ENCODE measurements at places on chromosomes 5 and 9. TPM values are rescaled to one million over a fixed set of nuclear protein-coding genes. Genes with fewer than 3 reads are reported as not detected.

GRCh38 chr9:94780516-94780950, 54.0 kb downstream of the AOPEP start:
- no peaks in the 10 kb centered on the region for H3K4me1 ChIP-seq
- H3K27me3 ChIP-seq, result no peaks in the 10 kb centered on the region
- no peak overlapping the region for H3K4me3 ChIP-seq
- no peak overlapping the region for H3K27ac ChIP-seq

Gene PCDHGB3
- 0.18 TPM for total RNA-seq

GRCh38 chr5:170736966-170737365, 46.6 kb upstream of the GABRP start:
- H3K27me3 ChIP-seq, result no peaks in the 10 kb centered on the region
- no peak overlapping the region for H3K4me3 ChIP-seq
- H3K4me1 ChIP-seq, result no peaks in the 10 kb centered on the region
- no peak overlapping the region for H3K27ac ChIP-seq
- no peak for DNase-seq
- no peaks in the 10 kb centered on the region for H3K36me3 ChIP-seq

GRCh38 chr5:123448017-123448617, 24.9 kb upstream of the CEP120 start:
- H3K36me3 ChIP-seq, result no peaks in the 10 kb centered on the region
- no peaks in the 10 kb centered on the region for H3K27me3 ChIP-seq
- no peak overlapping the region for H3K4me3 ChIP-seq
- H3K27ac ChIP-seq, result no peak overlapping the region

GRCh38 chr5:134590992-134591659, 41.5 kb downstream of the SAR1B start:
- peaks cover 5% of the 10 kb centered on the region for H3K4me1 ChIP-seq
- H3K27ac ChIP-seq, result no peak overlapping the region
- no peak for DNase-seq
- no peaks in the 10 kb centered on the region for H3K27me3 ChIP-seq

GRCh38 chr5:167453246-167454030, 838.0 kb upstream of the WWC1 start:
- no peak overlapping the region for H3K4me3 ChIP-seq
- no peaks in the 10 kb centered on the region for H3K4me1 ChIP-seq
- H3K27me3 ChIP-seq, result no peaks in the 10 kb centered on the region
- no peaks in the 10 kb centered on the region for H3K36me3 ChIP-seq

Data from CD8-positive, alpha-beta memory T cell (primary cell).